ENCODE measurements at places on chromosomes 3 and 15. TPM values are rescaled to one million over a fixed set of nuclear protein-coding genes. Genes with fewer than 3 reads are reported as not detected.

- no peak for DNase-seq
Measured at GRCh38 chr3:156253150-156253549, 132.8 kb downstream of the KCNAB1 start.

- DNase-seq = no peak
Measured at GRCh38 chr15:67892559-67893377, 52.9 kb upstream of the RNU6-1 start.

Gene ANKDD1A
- 3.4 TPM for total RNA-seq

GRCh38 chr3:107421170-107421792 lies 44.0 kb downstream of the CCDC54 start:
- no peak for DNase-seq

Gene CD86
- not detected for total RNA-seq

Gene CHD2
- 61.2 TPM for total RNA-seq

DNA sequence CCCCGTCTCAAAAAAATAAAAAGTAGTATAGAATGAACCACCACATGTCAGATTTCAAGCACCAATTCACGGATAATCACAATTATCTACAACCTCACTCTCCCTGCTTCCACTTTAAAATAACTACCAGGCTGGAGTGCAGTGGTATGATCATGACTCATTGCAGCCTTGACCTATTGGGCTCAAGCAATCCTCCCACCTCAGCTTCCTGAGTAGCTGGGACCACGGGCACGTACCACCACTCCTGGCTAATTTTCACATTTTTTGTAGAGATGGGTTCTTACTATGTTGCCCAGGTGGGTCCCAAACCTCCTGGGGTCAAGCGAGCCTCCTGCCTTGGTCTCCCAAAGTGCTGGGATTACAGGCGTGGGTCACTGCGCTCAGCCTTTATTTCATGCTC lies 38.1 kb upstream of the LDHAL6B start:
- no peak for DNase-seq

DNA sequence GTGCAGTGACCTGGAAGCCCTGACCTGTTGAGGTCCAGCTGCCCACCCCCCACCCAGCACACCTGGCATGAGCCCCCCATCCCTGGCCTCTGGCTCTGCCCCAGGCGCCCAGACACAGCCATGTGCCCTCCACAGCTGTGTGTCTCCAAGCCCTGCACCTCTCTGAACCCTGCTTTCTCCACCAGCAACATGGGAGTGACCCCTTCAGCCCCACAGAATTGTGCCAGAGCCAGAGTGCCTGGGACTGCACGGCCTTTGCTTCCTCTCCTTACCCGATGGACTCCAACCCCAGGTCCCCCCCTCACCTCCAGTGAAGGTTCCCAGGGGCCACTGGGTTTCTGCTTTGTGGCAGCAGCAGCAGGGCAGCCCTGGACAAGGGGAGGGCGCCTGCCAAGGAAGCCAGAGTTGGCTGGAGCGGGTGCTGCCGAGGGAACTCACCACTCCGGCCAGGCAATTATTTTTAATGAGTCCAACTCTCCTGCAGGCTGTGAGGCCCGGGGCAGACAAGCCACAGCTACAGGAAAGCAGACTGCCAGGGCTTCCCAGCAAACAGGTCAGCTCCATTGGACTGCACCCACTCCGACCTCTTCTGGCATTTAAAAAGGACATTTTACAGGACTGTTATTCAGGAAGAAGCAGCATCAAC lies 24.1 kb downstream of the PRR20G start:
- DNase-seq = peak; percentile 75

- DNase-seq = no peak
Measured at GRCh38 chr15:40265355-40265754, 17.5 kb downstream of the ANKRD63 start.

DNA sequence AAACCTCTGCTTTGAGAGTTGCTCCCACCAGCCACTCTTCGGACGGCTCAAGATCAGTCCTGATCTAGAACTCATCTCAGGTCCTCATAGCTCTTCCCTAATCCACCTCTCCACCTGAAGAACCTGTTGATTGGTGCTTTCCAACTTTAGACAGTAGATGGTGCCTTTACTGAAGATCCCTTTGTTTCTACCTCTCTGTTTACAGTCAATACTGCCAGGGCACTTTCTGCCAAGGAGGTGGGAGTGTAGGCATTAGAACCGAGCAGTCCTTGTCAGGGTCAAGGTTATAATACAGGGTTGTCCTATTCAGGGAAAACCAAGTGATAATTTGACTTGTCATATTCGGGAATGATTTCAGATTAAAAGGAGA lies 1.2 kb downstream of the CGNL1 start:
- DNase-seq = no peak

Gene SEC22A
- 16.7 TPM for total RNA-seq

Gene AP3B2
- not detected for total RNA-seq

GRCh38 chr3:177106184-177106583 lies 91.1 kb downstream of the TBL1XR1 start:
- no peak for DNase-seq

- DNase-seq = no peak
Measured at GRCh38 chr15:72827226-72827625, 43.7 kb upstream of the ADPGK start.

- DNase-seq = no peak
Measured at GRCh38 chr3:148532326-148532725, 165.4 kb upstream of the AGTR1 start.

Gene PROK2
- not detected for total RNA-seq

Gene RGMA
- total RNA-seq = 26.2 TPM

- no peak for DNase-seq
Measured at GRCh38 chr3:150912501-150912900, 7.3 kb upstream of the MINDY4B start.

Data from chondrocyte (in vitro differentiated cells).